Stimulated activated CD4-positive, alpha-beta T cell treated with anti-CD3 and anti-CD28 coated beads, Interleukin-2, amount 100 ng/mL, for 24 hours (primary cell): ENCODE measurements at places on chromosomes 1 and 21.

GRCh38 chr1:57017200-57017599, 51.4 kb upstream of the C8B start:
- DNase-seq: no peak

GRCh38 chr21:45590246-45590725, 48.0 kb upstream of the SLC19A1 start:
- DNase-seq: peak; percentile 76

- DNase-seq: no peak
Observed at GRCh38 chr21:39763272-39763970, 18.4 kb downstream of the IGSF5 start.

GRCh38 chr1:223363856-223364684, at the start of gene SUSD4:
SUSD4 (minus strand) TSS chr1:223364176; CDS start chr1:223363425, 751 bp downstream.
- DNase-seq: peak; percentile 62

DNA sequence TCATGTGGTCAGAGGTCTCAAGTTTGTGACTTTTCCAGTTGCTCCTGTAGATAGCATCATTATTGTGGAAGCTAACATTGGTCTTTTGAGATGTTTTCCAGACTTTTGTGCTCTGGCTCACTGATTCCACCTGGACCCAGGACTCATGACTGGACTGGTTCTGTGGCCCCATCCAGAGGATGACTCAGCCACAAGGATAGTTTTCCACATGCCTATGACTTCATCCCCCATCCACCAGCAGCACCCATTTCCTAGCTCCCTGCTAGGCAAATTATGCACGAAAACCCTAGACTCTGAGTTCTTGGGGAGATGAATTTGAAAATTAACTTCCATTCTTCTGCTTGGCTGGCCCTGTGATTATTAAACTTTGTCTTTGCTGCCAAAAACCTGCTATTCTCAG, 949.3 kb downstream of the MRPL39 start:
- DNase-seq: no peak

- peak; percentile 47 for DNase-seq
Observed at GRCh38 chr21:40143822-40144525, 276.7 kb downstream of the PCP4 start.

DNA sequence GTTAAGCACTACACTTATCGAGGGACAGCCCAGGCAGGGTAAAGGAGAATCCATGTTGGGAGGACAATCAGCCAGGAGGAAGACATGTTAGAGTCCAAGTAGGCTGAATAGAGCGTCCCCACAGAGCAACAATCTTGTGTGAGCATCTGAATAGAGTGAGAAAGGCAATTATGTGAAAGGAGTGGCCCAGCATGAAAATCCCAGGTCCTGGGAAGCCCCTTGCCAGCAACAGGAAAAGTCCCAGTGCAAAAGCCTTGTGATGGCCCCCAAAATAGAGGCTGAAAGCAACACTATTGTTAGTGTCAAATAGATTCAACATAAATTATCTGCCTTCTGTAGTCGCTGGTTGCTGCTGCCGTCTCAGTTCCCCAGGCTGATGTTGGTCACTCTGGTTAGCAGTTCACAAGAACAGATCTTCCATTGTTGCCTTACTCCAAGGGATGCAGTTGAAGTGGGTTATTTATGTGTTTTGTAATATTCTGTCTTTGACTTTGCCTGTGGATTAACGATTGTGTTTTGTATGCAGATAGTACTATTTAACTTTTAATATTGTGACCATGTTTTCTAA, 12.1 kb upstream of the ABL2 start:
- DNase-seq: no peak

DNA sequence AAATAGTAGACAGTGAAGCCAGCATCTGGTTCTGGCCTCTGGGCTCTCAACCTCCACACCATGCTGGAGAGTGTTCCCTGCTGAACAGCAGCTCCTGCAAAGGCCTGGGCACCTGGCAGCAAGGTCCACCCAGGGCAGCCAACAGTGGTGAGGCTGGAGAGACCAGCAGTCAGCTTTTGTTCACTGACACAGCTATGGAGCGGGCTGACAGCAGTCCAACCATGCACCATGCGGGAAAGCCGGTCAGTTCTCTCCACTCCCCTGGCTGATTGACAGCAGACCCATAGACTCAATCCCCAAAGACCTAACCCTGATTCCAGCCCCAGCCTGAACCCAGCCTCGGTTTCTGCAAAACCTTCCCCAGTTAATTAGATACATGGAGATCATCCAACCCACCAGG, 49.0 kb downstream of the KLHDC7A start:
- DNase-seq: no peak

DNA sequence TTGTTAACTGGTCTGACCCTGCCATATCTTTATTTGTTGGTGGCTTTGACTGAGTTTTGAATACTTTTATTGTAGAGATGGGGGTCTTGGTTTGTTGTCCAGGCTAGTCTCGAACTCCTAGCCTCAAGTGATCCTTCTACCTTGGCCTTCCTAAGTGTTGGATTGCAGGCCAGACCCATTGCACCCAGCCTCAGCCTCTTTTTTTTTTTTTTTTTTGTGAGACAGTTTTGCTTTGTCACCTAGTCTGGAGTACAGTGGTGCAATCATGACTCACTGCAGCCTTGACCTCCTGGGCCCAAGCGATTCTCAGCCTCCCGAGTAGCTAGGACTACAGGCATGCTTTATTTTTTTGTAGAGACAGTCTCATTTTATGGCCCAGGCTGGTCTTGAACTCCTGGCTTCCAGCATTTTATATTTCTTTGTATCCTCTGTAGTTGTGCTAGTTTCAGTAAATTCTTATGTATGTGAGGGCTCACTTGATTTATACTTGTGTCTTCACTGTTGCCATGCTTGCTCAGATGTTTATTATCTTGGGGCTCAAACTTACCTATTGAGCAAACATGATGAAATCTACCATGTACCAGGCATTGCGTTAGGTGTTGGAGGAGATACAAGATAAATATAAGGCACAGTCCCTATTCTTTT, 24.1 kb downstream of the THRAP3 start:
- no peak for DNase-seq

DNA sequence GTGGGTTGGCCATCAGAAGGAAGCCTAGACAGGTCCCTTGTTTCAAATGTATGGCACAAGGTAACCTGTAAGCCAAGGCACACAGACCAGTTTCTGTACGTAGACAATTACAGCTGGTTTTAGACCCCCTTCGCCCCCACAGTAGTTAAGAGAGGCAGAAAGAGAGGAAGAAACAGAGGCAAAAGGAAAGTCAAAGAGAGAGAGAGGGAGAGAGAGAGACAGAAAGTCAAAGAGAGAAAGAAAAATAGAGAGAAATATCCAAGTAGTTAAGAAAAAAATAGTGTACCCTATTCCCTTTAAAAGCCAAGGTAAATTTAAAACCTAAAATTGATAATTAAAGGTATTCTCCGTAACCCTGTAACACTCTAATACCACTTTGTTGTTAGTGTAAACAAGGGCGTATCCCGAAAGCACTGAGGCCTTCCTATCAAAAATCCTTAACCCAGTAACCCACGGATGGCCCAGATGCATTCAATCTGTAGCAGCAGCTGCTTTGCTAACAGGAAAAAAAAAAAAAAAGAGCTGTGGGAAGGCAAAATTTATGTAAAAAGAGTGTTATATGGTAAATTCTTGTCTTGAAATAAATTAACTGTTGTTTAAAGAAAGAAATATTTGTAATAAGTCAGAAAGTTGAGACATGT, 49.4 kb downstream of the ADCY10 start:
- no peak for DNase-seq

DNA sequence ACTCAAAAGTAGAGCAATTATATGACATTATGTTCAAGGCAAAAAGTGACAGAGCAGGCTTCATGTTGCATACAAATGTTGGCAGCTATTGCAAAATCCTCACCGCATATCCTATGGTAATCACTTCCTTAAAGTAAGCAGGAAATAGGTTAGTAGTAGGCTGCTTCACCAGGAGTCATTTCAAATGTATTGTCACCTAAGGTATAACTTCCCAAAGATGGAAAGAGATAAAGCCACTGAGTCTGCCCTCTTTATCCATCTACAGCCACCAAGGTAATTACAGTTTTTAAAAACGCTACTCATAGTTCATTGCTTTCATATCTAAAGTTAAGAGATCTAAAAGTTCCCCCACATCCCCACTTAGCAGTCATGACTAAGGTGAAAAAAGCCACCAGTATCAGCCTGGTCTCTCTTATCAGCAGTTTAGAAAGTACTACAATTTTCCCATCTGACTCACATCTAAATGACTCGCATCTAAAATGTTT, 31.6 kb upstream of the UBE2U start:
- no peak for DNase-seq

- no peak for DNase-seq
Observed at GRCh38 chr1:18008081-18008480, 99.5 kb upstream of the IGSF21 start.

DNA sequence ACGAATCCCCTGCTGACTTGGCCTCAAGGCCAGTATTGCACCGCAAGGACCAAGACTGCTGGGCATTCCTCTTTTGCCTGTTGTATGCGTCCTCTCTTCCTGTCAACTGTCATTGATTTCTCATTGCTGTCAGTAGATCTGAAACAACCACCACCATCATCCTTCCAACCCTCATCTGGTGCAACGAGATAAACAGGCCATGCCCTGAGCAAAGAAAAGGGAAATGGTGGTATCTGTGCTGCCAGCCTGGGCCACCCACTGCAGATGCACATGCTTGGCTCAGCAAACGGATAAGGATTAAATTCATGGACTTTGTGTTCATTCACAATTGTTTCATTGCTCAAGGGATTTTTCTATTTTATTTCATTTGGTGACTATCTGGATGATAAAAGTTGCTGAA, 13.6 kb downstream of the OXCT2 start:
- DNase-seq: no peak

GRCh38 chr1:225846331-225847310, 35.6 kb downstream of the TMEM63A start:
- no peak for DNase-seq

- DNase-seq: no peak
Observed at GRCh38 chr1:65741993-65742392, 50.7 kb upstream of the PDE4B start.

DNA sequence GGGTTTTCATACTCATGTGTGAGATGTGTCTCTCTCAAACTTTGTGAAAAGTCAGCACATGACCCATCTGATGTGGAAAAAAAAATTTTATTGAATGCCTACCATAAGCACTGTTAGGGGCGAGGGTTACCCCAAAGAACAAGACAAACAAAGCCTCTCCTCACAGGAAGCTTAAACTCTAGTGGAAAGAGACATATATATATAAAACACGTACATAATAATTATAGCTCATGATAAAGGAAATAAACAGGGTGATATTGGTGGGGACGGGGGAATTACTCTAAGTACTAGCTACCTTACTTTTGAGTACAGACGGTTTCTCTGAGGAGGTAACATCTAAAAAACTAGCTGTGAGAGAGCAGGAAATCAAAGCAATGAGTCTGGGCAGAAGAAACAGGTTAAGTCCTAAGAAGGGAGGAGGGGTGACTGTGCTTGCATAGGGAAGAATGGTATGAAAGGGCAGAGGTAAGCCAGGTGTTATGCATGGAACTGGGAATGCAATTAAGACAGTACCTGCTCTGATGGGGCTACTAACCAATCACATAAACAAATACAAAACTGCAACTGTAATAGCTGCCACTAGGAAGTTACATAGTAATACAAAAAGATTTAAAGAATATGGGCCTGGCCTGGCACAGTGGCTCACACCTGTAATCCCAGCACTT, 4.5 kb downstream of the LIN9 start:
- no peak for DNase-seq

GRCh38 chr1:169124459-169124858, 18.0 kb downstream of the ATP1B1 start:
- DNase-seq: no peak

DNA sequence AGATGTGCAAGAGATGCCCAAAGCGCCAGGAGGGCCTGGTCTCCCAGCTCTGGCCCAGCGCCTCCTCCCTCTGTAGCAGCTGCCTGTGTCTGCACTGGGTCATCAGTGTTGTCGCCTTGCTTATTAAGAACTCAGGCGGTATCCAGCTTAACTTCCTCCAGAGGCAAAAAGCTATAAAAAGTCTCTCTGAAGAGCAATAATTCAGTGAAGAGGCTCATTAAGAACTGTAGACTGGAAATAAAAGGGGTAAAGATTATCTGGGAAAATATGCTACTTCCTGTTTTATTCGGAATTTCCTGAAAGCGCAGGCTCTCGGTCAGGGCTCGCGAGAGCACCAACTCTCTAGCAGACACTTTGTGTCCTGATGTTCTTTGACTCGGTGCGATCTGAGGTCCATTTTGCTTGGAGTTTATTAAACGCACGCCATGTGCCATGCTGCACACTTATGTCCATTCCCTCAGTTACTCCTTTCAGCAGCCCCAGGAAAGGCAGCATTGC, 70.4 kb downstream of the MRPS6 start:
- DNase-seq: no peak

GRCh38 chr1:151314137-151314875, 12.9 kb downstream of the PI4KB start:
- no peak for DNase-seq

DNA sequence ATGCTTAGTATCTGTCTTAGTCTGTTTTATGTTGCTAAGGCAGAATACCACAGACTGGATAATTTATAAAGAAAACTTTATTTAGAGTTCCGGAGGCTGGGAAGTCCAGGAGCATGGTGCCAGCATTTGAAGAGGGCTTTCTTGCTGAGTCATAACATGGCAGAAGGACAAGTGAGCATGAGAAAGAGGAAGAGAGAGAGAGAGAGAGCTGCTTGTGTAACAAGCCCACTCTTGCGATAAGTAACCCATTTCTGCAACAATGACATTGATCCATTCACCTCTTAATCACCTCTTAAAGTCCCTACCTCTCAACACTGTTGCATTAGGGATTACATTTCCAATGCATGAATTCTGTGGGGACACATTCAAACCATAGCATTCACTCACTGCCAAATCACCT, 11.7 kb upstream of the MYOCOS start:
- no peak for DNase-seq

- no peak for DNase-seq
Observed at GRCh38 chr1:237181743-237182317, 139.8 kb downstream of the RYR2 start.

DNA sequence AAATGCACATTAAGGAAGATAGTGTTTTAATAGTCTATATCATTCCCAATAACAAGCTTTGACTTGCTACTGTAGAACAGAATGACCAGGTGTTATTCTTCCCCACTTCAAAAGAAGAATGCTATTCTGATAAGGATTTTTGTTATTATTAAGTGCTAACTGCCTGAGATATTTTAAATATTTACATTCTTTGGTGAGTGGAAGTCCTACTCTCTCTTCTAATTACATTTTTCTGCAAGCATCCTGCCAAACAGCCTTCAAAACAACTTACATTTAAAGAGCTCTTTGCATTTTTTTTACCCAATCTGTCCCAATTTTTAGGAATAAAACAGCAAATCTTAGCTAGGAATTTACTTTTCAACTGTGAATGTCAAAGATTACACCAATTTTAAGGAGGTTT, 23.5 kb upstream of the SYDE2 start:
- no peak for DNase-seq

DNA sequence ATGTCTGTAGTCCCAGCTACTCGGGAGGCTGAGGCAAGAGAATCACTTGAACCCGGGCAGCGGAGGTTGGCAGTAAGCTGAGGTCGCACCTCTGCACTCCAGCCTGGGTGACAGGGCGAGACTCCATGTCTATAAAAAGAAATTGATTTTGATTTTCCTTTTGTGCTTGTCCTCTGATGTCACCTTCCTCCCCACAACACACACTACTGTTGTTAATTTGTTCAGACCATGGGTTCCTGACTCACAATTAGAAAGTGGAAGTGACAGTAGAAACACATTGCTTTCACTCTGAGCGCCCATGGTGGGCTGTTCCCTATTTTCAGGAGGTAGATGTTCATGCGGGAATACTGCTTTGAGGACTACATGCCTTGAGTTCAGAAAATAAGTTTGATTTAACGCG, 165.5 kb upstream of the KCNJ6 start:
- no peak for DNase-seq
